ENCODE measurements at places on chromosomes 1 and 21.

GRCh38 chr1:20485527-20486456 lies at the start of gene CAMK2N1:
Gene CAMK2N1, minus strand, starts transcription at chr1:20486210. Its CDS starts 831 bp downstream, at chr1:20485379.
- peak; percentile 42 for DNase-seq

DNA sequence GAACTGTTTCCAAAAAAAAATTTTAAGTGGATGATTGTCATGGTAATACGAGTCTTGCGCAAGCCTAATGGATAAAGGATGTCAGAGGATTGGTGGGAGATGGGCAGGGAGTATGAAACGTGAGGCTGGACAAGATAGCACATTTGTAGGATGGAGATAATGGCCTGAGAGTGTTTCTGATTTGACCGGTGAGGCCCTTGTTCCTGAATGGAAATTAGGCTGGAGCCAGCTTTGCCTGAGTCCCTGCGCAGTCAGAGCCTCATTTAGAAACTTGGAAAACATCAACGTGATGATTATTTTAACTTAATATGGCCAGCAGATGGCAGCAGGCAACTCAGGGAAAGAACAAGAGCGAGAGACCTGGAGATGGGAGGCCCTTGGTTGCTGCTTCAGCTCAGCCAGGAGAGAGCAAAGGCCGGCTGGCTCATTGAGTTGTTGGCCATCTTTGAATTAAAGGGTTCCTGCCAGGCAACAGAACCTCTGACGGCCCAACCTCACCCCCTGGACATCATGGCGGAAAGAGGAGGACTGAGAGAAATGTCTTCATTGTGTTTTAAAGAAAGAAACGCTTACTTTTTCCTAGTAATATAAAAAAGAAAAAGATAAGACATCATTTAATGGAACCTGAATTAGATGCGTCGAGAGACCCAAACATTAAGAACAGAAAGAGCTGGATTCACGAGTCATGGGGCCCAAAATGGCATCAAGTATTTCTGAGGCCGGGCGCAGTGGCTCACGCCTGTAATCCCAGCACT lies 80.3 kb downstream of the SELENOF start:
- DNase-seq = peak; percentile 76

- DNase-seq = no peak
These were observed 734.4 kb downstream of the PLA2G4A start for GRCh38 chr1:187563191-187563590.

DNA sequence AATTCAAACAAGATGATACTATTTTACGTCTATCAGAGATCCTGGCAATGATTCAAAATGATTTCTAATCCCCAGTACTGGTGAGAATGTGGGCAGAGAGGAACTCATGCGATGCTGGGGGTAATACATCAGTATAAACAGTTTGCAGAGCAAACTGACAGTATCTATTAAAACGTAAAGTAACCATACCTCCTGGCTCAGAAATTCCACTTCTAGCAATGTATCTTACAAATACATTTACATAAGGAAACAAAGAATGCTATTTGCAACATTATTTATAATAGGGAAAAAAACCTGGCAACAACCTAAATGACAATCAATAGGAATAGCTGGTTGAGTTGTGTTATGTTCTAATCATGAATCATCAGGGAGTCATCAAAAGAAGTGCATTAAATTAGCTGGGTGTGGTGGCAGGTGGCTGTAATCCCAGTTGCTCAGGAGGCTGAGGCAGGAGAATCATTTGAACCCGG lies 15.9 kb downstream of the RCAN1 start:
- peak; percentile 52 for DNase-seq

GRCh38 chr1:200336901-200337391 lies 72.9 kb downstream of the ZNF281 start:
- no peak for DNase-seq

DNA sequence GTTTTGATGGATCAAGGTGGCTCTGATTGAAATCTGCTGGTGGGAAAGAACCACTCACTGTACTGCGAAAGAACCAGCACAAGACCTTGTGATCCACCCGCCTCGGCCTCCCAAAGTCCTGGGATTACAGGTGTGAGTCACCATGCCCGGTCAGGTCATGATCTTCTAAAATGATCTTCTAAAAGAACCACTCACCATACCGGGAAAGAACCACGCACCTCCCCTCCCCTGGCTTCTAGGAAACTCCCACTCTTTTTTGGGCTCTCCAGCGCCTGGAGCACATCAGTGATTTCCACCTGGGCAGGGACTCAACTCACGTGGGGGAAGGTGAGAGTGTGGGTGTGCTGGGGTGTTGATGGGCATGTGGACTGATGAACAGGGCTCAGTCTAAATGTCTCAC lies 7.9 kb upstream of the RAB7B start:
- DNase-seq = no peak

DNA sequence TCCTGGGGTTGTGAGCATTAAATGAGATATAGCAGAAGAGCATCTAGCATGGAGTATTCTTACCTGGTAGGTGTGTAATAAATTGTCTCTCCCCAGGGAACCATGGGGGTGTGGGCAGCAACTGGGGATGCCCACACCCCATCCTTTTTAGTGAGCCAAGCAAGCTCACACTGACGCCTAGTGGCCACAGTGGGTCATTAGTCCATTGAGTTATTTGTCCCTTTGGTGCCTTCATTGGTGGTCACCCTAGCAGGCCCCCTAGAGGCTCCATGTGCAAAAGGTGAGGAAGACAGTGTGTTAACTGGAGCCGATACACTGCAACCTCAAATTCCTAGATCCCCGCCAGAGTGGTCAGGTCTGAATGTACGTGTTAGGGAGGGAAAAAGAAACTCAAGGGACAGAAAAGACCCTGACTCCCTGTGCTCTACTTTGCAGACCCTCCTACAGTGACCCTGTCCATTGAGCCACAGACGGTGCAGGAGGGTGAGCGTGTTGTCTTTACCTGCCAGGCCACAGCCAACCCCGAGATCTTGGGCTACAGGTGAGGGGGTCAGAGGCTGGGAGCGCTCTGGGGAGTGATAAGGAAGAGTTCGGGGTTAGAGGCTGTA lies 93.3 kb upstream of the CD1D start:
- DNase-seq = peak; percentile 4

DNA sequence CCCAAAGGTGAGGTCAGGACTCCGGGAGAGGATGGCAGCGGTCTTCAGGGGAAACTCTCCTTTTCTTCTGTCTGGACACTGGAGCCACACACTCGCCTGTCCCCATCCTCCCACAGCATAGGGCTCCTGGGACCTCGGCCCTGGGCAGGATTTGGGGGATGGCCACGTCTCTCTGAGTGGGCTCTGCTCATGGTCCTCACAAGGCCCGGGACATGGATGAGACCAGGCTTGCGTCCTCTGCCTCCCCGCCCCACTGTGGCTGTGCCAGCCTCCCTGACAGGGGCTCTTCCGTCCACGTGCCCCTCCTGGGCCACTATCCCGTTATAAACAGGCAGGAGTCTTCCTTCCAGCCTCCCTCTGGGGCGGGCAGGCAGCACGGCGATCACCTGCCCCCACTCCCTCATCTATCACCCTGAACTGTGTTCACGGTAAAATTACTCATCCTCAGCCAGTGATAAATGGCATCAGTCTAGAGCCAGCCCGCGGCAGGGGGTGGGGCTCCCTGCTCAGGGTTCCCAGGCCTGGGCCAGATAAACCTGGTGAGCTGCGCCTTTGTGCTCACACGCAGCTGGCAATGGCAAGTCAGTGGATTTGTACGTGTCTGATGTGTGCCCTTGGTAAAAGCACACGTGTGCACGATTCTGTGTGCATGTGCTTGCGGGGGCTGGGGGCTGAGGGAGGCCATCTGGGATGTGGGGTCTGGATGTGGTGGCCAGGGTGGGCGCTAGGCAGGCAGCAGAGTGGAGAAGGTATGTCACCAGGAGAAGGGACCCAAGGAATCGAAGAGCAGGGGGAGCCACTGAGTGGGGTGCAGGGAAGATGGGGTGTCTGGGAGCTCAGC lies 12.6 kb upstream of the SAMD11 start:
- no peak for DNase-seq

DNA sequence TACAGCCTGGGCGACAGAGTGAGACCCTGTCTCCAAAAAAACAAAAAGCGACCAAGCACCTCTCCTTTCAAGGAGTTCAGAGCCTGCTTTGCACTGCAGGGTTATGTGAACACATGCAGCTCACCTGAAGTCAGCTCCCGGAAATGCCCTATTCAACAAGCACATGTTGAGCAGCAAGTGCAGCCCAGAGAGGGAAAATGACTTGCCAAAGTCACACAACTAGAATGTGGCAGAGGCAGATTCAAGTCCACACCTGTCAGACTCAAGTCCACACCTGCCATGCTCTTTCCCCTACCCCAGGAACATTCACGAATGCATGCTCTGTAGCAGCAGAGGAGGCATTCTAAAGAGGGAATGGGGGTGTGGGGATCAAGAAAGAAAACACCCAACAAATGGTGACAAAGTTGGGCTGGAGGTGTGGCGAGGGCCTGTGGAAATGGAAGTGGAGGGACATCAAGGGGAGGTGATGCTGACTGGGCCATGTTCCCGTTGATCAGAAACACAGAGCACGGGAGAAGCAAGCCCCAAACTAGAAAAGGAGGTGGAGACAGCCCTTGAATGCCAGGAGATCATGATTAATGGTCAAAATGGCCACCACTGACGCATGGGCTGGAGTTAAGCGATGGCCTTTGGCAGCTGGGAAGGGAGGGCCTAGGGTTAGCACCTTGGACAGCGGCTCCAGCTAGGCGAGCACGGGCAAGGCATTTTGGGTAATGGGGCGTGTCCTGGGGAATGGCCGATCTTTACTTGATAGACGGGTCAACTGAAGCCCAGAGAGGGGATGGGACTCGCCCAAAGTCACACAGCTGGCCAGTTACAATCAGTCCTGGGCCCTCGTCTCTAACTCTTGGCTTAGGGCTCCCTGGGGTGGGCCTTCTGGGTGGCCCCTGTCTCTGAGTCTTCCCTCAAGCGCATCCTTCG lies 21.5 kb downstream of the RAP1GAP start:
- no peak for DNase-seq

GRCh38 chr1:207056673-207057072 lies 3.6 kb downstream of the PFKFB2 start:
- DNase-seq = no peak

GRCh38 chr1:87684194-87684593 lies 355.5 kb downstream of the LMO4 start:
- peak; percentile 4 for DNase-seq

- no peak for DNase-seq
These were observed 36.7 kb upstream of the KCNK2 start for GRCh38 chr1:215045698-215046308.

- DNase-seq = no peak
These were observed 5.1 kb downstream of the CTNNBIP1 start for GRCh38 chr1:9905010-9905409.

DNA sequence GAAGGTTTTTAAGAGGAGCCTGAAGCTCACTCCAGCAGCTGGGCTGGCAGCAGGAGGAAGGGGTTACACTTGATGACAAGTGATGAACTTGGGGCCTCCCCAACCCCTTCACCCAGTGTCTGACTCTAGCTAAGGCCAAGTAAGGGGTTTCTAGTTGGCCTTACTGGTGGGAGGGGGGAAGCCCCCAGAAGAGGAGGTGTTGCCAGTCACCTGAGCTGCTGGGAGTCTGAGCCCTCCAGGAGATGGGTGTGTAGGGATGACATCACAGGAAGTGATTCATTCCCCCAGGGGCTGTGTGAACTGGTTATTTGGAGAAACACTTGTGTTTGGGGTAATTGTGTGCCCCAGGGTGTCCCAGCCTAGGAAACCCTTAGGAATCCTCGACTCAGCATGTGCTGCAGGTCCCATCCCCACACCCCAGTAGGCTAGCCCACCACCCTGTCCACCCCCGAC lies 3.1 kb downstream of the PADI1 start:
- DNase-seq = no peak

GRCh38 chr1:222018041-222018440 lies 276.2 kb upstream of the DUSP10 start:
- DNase-seq = no peak

DNA sequence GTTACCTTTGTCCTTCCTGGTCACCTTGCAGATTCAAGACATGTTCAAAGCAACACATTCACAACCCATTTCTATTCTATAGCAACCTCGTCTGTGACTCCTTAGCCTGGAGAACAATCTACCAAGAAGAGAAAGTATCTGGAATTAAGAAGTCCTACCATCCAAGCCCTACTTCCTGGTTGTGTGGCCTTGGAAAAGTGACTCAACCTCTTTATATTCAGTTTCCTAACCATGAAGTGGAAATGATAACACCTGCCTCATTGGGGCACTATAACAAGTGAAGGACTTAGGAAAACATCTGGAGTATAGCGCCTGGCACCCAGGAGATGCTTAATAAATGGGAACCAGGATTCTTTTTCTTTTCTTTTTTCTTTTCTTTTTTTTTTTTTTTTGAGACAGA lies 36.5 kb upstream of the SRRM1 start:
- no peak for DNase-seq

DNA sequence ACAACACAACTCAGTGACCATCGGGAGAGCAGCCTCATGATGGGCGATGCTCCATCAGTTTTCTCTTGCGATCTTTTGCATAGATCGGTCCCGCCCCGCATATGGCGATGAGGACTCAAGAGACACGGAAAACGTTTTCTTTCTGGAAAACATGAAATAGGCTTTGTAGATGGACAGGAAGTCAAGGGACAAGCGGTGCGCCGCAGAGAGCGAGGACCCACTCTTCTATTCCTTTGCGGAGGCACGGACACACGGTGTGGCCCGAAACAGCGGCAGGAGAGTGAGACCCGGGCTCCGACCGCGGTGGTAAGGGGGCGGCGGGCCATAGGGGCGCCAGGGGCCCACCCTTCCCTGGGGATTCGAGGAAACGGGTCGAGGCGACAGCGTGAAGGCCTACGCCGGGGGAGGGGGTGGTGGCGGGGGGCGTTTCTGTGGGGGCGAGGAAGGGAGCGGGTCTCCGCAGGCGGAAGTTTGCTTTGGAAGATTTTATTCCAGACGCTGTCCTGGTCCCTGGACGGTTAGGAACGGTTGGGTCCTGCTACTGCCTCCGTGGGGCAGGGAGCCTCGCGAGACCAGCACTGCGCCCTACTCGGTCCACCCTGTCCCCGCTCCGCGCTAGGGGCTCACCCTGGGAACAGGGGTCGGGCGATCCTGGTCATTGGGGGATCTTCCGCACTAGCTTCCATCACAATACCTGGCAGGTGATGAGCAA lies 796 bp upstream of the TDRKH start:
- peak; percentile 53 for DNase-seq

DNA sequence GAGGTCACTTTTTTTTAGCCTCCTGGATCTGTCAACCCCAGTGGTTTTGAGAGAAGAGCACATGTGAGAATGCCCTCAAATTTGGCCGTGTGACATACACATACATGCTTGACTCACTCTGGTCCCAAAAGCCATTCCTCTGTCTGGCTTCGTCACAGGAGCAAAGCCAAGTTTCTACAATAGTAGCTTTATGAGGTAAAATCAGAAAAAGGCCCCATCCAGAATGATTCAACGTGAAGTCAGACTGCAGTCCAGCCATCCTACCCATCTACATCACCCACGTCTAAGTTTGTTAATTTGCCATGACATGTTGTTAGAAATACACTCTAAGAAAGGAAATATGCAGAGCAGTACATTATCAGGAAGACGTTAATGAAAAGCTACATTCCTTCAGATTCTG lies 245.2 kb downstream of the SDCCAG8 start:
- no peak for DNase-seq

GRCh38 chr21:36464590-36464989 lies 15.3 kb downstream of the CLDN14 start:
- DNase-seq = no peak

- DNase-seq = no peak
These were observed 517 bp downstream of the LRIG2 start for GRCh38 chr1:113073479-113073950.

GRCh38 chr1:225437710-225438437 lies 10.0 kb upstream of the LBR start:
- DNase-seq = no peak

- no peak for DNase-seq
These were observed 17.4 kb downstream of the HYI start for GRCh38 chr1:43436371-43436770.

GRCh38 chr21:38265166-38265565 lies 8.4 kb downstream of the KCNJ15 start:
- no peak for DNase-seq

Measured in NCI-H2081 (cell line).